Muscle of leg (tissue), 16 donors: ENCODE measurements at places on chromosomes 5 and 9. TPM values are rescaled to one million over a fixed set of nuclear protein-coding genes. Genes with fewer than 3 reads are reported as not detected.

DNA sequence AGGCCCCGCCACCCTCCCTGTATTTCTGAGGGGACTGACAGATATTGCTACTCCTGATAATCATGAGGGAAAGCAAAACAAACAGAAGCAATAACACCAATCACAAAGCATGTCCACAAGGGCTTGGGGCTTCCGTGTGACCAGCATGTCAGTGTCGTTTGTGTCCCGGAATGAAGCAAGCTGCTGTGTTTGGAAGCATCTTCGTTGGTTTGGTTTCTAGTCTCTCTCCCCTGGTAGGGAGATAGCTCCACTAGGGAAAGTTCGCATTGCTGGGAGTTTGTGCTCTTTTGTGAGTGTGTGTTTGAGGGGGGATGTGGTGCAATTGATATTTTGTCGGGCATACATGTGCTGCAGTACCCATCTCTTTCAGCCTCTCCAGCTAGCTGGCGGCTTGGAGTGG lies 1.4 kb downstream of the GRIA1 start:
- DNase-seq = no peak

- DNase-seq = no peak
These were observed 19.6 kb downstream of the MFAP3 start for GRCh38 chr5:154058055-154059038.

C9 gene
- polyA plus RNA-seq = 0.30 TPM

PCDHB11 gene
- 4.1 TPM for polyA plus RNA-seq
